ENCODE measurements at places on chromosomes 13 and 19.

DNA sequence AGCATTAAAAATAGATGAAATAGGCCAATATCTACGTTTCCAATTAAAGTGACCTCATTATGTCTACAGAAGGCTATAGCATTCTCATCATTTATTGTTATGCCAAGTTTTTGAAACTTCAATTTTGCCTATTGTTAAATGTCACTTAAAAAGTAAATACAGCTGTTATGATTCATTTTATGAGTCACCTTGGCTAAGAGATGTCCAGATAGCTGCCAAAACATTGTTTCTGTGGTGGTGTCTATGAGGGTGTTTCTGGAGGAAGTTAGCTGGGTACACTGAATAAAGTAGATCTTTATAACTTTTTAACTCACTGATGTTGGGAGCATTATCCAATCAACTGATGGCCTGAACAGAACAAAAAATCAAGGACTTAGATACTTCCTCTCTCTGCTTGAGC is 1209.7 kb upstream of the PCDH9 start:
- DNase-seq: no peak

DNA sequence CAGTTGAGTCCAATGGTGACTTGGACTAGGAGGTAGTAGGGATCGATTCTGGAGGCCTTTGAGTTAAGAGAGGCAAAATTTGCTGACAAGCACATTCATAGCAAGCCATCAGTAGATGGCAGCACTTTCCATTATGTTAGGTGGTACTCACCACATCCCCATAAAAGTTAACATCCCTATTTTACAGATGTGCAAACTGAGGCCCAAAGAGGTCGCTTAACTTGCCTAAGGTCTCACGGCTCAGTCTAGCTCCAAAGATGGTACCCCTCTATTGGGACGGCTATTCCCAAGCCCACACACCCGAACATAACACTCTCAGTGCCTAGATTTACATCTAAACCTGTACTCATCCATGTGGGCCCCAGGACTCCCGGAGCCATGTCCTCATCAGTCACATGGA is 21.5 kb upstream of the FOSB start:
- peak; percentile 7 for DNase-seq

DNA sequence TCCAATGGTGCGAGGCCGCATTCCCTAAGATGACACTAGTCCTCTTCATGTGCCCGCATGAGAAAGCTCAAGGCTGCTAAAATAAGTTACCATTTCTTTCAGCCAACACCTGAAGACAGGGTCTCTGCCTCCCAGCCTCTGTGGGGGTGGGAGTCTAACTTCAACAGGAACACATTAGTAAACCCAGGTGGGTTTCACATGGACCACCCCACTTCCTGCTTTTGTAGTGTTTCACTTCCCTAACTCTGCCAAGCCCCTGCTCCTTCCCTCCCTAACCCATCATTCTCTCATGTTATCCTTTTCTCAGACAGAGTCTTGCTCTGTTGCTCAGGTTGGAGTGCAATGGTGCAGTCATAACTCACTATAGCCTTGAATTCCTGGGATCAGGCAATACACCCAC is 783.6 kb downstream of the UQCRFS1 start:
- no peak for DNase-seq

GRCh38 chr13:27965740-27966640 is 3.1 kb downstream of the CDX2 start:
- no peak for DNase-seq

DNA sequence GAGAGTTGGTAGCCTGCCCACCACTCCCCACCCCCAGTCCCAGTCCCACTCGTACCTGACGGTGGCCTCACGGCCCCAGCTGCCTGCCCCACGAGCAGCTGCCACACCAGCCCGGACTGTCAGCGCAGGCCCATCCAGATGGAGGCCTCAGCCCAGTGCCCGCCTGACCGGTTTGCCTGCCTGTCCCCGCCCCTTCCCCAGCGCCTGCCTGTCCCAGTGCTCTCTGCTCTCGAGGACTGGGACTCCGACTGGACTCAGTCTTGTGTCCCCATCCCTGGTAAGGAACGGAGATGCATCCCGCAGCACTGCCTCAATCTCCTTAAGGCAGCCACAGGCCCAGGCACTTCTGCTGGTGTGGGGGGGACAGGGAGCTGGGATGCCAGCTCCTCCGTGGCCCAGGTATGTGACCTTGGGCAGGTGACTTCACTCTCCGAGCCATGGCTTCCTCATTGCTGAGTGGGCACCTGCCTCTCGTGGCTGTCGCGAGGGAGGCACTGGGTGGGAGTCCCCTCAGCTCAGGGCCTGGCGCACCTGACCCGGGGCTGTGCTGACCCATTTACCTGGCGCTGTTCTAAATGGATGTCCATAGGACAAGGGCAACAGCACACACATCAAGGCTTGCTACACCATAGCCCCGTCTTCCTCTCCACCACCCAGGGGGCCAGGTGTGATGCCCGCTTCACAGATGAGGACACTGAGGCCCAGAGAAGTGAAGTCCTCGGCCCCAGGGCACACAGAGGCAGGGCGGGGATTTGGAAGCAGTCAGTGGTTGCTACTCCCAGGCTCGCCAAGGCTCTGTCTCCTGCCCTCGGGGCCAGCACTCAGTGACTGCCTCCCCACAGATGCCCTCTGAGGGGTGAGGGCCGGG is at the start of gene NKPD1:
Gene NKPD1 (minus strand): TSS at position 113 of the 868 bp plus-strand sequence. CDS start 832 bp downstream, outside the sequence.
- DNase-seq: no peak

DNA sequence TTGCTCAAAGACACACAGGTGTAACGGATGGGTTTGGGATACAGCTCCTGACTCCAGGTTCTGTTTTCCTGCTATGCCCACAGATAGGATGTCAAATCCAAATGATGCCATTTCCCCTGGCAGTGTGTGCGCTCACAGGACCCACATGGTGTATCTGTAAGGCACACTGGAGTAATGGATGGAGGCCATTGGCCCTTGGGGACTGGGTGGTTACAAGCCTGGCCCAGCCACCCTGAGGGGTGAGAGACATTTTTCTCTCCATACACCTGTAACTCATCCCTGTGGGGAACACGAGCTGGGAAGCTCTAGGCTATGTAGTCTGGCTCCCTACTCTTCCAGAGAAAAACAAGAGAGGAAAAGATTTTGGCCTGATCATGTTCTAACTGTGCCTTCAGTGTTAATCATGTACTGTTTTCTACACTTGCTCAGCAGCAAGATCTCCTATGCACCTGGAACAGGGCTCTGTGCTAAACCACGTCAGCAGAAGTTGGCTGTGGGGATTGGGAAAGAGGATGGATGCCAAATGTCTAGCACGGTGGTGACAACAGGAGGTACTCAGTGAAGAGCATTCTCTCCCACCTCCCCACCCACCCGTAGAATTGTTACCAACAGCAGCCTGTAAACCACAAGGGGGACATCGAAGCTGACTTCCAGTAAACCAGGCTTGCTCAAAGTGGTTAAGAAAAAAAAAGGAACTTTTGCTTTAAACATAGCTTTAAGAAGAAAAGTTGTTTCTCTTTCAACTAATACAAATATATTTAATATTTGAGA is 237.0 kb downstream of the LACC1 start:
- no peak for DNase-seq

DNA sequence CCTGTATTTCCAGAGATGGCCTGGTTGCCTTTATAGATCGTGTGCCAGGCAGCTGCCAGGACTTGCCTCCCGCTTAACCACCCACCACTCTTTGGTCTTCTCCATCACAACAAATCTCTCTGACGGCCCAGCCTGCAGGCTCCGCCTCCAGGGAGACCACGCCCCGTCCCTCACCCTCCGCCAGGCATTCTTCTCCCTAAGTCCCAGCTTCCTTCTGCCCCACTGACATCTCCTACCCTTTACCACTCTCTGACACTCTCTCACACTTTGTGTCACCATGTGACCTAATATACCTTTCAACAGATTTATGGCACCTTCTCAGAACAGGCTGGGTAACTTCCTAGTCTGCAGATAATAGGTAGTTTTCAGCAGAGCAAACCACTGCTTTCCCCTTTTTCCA is 95.1 kb downstream of the CAB39L start:
- no peak for DNase-seq

DNA sequence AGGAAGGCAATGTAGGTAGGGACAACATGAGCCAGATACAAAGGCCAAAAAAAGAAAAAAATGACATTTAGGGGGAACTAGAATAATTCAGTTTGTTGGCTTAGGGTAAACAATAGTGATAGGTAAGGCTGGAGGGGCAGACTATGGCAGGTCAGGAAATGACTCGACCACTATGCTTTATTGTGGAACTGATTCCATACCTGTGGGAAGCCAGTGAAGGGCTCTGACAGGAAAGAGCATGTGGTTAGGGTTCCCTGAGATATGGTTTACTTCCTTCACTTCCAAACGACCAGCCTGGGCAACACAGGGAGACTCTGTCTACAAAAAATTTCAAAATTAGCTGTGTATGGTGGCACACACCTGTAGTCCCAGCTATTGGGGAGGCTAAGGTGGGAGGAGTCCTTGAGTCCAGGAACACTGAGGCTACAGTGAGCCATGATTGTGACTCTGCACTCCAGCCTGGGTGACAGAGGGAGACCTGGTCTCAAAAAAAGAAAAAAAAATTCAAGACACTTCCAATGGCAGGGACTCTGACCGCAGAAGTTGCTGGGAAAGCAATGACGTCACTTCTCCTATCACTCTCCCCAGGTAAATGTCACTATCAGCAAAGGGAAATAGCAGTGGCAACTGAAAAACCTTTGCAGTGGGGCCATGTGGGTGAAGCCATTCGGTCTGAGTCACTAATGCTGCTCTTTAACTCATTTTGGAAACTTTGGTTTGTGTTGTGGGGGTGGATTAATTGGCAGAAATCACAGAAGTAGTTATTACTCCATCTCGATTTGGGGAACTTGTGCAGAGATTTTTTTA is 192.8 kb upstream of the TSC22D1 start:
- no peak for DNase-seq

DNA sequence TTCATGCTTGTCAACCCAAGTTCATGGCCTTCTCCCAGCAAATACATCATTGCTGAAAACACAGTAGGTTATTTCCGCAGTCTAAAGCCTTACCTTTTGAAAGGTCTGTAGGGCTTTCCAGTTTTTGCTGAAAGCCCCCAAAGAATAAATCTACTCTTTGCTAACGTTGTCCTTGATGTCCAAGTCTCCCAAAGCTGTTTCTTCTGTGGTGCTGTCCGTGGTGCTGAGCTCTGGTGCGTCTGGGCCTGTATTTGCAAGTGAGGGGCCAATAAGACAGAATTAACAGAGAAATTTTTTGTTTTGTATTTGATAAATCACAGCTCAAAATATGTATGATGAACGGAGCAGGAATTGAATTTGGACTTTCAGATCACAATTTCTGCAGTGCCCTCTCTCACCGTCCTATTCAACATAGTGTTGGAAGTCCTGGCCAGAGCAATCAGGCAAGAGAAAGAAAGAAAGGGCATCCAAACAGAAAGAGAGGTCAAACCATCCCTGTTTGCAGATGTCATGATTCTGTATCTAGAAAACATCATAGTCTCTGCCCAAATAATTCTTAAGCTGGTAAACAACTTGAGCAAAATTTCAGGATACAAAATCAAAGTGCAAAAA is 9.8 kb upstream of the LGALS16 start:
- no peak for DNase-seq

GRCh38 chr19:39405261-39405957 is 1.2 kb upstream of the ZFP36 start:
- no peak for DNase-seq

DNA sequence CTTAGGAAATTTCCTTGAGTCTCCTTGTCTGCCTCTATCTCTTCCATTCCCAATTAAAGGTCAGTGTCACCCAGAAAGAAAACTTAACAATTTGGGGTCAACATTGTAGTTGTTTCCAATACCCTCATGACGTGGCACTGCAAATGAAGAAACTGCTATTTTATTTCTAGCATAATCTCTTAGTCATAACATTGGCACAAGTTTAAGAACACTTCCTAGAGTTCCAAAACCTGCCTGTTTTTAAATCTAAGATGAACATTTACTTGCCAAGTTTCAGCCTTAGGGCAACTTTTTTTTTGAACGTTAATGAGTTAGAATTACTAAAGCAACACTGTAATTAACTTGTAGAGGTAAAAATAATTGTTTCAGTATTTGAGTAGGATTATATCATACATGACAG is 108.0 kb downstream of the LMO7 start:
- no peak for DNase-seq

- peak; percentile 10 for DNase-seq
Measured at GRCh38 chr19:51637362-51637978, 7.3 kb upstream of the SIGLEC5 start.

GRCh38 chr19:33375837-33376159 is 2.3 kb downstream of the CEBPG start:
- DNase-seq: no peak

- DNase-seq: no peak
Measured at GRCh38 chr13:48594096-48594815, 59.5 kb upstream of the CYSLTR2 start.

GRCh38 chr19:17772172-17772571 is 20.9 kb downstream of the FCHO1 start:
- DNase-seq: no peak

DNA sequence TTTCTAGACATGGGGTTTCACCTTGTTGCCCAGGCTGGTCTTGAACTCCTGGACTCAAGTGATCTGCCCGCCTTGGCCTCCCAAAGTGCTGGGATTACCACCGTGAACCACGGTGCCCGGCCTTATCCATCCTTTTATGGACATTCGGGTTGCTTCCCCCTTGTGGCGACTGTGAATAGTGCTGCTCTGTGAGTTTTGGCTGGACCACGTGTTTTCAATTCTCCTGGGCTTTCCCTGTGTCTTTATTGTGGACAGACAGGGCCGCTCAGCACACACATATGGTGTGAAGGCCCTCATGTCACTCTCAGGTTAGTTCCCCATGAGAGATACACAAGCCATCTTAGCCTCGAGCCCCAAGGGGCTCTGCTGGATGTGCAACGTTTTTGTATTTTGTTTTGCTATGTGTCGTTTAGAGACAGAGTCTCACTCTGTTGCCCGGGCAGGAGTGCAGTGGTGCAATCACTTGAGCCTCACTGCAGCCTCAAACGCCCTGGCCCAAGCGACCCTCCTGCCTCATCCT is 40.5 kb downstream of the MAU2 start:
- DNase-seq: peak; percentile 55

DNA sequence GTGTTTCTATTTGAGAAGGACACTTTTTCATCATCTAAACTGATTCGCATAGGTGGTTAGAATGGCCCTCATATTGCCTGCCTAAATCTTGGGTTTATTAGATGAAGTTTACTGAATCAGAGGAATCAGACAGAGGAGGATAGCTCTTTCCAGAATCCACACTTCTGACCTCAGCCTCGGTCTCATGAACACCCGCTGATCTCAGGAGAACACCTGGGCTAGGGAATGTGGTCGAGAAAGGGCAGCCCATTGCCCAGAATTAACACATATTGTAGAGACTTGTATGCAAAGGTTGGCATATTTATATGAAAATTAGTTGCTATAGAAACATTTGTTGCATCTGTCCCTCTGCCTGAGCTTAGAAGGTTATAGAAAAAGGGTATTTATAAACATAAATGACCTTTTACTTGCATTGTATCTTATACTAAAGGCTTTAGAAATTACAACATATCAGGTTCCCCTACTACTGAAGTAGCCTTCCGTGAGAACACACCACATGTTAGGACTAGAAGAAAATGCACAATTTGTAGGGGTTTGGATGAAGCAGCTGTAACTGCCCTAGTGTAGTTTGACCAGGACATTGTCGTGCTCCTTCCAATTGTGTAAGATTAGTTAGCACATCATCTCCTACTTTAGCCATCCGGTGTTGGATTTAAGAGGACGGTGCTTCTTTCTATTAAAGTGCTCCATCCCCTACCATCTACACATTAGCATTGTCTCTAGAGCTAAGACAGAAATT is 103.8 kb downstream of the TNFRSF19 start:
- DNase-seq: no peak

- DNase-seq: no peak
Measured at GRCh38 chr19:39558624-39559117, 18.7 kb upstream of the EID2 start.
